ENCODE measurements at places on chromosomes 12 and 14.

- DNase-seq: no peak
Observed at GRCh38 chr12:77256956-77257355, 191.6 kb upstream of the E2F7 start.

GRCh38 chr12:132453361-132454192 is 36.4 kb upstream of the FBRSL1 start:
- no peak for DNase-seq

DNA sequence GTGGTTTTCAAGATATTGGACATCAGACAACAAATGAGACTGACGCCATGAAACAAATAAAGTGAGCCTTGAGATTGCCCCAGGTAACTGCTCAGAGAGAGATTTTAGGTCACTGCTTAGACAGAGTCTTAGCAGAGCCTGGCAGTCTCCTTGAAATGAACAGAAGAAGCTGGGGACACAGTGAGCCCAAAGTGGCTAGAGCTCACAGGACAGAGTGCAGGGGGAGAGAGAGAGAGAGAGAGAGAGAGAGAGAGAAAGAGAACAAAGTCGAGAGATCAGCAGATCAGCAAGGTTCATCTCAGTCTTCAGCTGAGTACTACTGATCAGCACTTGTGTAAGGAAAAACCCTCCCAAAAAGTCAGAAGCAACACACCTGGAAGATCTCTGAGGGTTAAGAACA is 147.4 kb downstream of the RMST start:
- DNase-seq: no peak

DNA sequence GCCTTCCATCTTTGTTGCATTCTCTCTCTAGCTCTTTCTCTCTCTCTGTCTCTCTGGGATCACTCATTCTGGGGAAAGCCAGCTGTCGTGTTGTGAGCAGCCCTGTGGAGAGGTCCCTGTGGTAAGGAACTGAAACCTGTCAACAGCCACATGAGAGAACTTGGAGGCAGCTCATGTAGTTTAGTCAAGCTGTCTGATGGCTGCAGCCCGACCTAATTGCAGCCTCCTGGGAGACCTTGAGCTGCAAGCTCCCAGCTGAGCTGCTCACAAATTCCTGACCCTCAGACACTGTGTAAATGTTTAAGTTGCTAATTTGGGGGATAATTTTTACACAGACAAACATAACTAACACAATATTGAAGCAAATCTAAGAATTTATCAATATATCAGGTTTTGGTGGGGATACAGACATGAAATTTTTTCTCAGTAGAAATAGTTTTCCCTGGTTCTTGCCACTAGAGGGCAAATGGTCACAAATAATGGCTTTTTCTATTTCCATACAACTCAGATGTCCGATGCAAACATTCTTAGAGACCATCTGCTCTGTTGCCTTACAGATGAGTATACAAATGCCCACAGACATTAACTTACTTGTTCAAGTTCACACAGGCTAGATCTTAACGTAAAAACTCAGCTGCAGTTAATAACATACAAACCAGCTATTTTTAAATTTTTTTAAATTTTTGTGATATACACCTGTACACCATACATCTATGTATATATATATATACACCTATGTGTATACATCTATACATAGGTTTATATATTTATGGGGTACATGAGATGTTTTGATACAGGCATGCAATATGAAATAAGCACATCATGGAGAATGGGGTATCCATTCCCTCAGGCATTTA is 15.5 kb upstream of the KRR1 start:
- DNase-seq: no peak

- no peak for DNase-seq
Observed at GRCh38 chr14:96162741-96163140, 41.9 kb upstream of the BDKRB2 start.

- DNase-seq: no peak
Observed at GRCh38 chr12:97308576-97309198, 153.9 kb upstream of the RMST start.

DNA sequence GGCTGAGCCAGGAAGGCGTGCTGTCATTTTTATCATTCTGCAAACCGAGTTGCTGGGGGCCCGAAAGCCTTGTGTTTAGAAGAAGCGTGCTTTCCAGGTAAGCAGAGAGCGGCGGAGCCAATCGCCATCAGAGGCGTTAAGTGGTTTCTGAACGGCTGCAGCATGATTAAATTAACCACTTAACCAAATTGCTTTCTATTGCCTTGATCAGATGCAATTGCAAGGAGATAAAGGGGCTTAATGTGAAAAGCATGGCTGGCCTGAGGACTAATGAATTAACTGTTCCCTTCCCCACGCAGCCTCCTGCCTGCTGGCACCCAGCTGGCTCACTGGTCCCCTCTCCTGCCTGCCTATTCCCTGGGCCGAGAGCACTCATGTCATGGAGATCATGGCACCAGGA is 36.6 kb upstream of the CHGA start:
- DNase-seq: no peak

GRCh38 chr12:49518914-49519573 is 19.8 kb upstream of the KCNH3 start:
- DNase-seq: no peak

DNA sequence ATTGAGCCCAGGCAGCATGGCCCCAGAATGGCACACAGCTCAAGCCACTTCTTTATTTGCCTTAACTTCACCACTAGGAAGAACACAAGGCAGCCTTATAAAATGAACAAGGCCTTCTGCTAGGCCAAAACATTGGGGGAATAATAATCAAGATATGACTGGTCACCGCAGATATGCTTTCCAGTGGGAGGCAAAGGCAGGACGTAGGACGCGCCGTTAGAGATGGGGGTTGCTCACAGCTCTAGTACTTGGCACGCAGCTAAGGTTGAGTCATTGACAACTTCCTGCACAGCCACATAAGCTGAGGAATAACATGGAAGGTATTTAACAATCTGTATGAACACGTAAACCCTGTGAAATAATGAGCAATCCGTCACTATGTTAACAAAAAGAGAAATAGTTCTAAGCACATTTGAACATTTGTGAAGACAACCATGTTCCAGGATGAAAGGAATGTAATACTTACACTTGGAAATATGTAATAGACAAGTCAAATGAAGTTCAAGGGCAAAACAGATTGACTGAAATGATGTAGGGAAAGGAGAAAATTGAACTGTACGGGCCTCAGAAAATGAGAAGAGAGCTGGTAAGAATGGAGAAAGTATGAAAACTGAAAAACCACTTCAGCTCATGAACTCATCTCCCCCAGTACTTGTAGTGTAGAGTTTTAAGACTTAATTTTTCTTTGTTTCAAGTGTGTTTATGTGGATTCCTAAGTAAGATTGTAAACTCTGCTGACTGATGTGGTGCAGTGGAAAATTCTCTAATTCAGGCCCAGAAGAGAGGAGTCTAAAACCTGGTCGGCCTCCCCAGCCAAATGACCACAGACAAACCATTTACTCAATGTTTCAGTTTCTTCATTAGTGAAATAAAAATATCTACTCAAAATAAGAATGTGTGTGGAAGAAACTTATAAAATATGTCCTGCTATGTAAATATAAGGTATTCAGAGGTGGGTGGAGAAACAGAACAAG is 59.3 kb upstream of the CCDC91 start:
- DNase-seq: no peak

DNA sequence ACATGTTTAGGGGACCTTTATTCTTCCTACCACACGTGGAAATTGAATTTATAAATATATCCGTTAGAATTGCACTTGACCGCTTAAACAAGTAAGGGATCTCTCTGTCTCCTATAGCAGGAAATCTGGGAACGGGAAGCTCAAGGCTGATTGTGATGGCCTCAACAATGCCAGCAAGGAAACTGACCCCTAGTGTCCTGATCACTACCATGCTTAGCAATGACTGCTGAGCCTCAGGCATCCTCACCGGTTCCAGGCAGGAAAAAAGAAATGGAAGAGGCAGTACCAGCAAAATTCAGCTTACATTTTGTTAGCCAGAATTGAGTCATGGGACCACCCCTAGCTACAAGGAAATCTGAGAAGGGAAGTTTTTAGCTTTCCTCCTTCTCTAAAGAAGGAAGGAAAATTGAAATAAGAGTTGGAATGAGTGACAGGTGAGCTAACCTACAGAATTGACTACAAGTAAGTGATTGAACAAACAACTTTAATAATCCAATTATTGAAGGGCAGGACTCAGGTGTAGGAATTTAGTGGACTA is 43.9 kb upstream of the AMN1 start:
- no peak for DNase-seq

DNA sequence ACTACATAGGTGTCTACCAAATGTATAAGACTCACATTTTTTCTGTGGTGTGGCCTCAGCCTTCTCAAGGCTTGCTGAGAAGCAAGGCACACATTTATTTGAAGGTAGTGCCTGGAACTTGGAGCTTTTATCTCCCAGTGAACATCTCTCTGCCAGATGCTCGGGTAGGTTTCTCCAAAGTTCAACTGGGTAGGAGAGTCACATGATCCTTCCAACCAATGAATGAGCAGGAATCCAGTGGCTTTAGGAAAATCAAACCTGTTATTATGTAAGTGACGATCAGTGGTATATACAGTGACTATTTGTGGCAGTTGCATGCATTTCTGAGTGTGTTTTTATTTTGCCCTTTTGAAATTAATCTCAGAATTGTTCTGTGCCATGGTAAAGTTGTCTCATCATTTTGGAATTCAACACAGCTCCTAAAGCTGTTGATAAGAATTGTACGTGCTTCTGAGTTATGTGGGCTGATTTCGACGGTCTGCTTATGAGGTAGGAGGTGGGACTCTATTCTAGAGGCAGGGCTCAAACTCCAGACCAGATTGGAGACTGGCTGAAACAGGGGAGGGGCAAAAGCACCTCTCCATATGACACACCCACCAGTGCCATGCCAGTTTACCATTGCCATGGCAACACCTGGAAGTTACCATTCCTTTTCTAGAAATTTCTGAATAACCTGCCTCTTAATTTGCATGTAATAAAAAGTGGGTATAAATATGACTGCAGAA is 57.6 kb downstream of the EID3 start:
- DNase-seq: no peak

GRCh38 chr12:18979401-18980126 is 150.0 kb upstream of the PLEKHA5 start:
- DNase-seq: no peak

DNA sequence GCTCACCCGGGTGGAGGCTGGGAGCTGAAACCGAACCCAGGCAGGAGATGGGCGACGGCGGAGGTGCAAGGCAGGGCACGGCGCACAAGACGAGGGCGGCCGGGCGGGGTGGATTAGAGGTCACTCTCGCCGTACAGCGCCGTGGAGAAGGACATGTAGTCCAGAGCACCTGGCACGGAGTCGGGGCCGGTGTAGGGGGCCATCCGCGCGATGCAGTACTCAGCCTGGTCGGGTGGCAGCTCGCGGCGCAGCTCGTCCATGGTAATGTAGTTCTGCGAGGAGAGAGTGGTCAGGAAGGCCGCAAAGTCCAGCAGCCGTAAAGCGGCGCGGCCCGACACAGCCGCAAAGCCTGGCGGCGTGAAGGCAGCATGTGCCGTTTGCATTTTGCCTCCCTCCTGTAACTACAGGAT is 81.9 kb upstream of the ZFP36L1 start:
- DNase-seq: no peak

Data from GOT3 (cell line).